Testis (tissue), 5 donors: ENCODE measurements at places on chromosomes 1 and 21. TPM values are rescaled to one million over a fixed set of nuclear protein-coding genes. Genes with fewer than 3 reads are reported as not detected.

CYP4A11 gene
- total RNA-seq = 0.16 TPM

VWA5B1 gene
- 13.1 TPM for total RNA-seq

IVNS1ABP gene
- 94.6 TPM for total RNA-seq

DNA sequence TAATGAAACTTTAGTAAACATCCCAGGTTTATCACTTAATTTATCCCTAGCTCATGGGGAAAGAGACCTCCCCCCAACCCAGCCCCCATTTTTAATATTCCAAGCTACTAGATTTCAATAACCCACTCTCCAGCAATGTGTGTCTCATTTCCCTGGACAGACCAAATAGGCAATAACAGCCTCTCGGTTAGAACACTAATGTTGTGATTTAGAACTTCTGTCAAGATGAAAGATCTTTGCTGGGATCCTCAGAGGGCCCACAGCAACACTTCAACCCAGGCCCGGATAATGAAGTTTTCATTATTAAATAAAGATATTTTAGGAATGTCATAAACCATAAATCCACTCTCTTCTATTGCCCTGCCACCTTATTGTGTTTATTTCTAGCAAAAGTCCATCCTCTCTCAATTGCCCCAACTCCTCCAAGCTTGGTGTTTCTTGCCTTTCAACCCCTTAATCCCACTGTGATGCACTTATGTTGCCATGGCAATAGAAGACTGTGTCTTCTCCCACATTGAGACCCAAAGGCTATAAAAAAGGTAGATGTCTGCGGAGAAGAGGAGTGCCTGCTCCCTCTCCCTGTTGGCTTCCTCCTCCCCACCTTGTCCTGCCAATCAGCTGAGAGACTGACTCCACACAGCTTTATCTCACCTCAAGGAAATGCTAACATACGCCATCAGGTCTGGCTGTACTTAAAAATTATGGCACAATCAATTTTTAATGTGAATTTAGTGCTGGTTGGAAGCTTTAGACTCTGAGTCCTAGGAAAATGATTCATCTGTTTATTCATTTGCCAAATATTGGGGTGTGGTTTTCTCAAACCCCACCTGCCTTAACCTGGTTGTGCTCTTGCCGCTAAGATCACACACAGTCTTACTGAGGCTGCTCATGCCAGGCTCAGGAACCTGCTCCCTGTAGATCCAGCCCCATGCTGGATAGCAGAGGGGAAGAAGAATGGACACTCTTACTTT is 258.3 kb upstream of the CAMK1G start:
- H3K4me3 ChIP-seq = no peak overlapping the region
- no peaks in the 10 kb centered on the region for H3K4me1 ChIP-seq
- no peaks in the 10 kb centered on the region for H3K27me3 ChIP-seq
- H3K27ac ChIP-seq = no peak overlapping the region
- no peak for DNase-seq
- no peaks in the 10 kb centered on the region for H3K36me3 ChIP-seq

DNA sequence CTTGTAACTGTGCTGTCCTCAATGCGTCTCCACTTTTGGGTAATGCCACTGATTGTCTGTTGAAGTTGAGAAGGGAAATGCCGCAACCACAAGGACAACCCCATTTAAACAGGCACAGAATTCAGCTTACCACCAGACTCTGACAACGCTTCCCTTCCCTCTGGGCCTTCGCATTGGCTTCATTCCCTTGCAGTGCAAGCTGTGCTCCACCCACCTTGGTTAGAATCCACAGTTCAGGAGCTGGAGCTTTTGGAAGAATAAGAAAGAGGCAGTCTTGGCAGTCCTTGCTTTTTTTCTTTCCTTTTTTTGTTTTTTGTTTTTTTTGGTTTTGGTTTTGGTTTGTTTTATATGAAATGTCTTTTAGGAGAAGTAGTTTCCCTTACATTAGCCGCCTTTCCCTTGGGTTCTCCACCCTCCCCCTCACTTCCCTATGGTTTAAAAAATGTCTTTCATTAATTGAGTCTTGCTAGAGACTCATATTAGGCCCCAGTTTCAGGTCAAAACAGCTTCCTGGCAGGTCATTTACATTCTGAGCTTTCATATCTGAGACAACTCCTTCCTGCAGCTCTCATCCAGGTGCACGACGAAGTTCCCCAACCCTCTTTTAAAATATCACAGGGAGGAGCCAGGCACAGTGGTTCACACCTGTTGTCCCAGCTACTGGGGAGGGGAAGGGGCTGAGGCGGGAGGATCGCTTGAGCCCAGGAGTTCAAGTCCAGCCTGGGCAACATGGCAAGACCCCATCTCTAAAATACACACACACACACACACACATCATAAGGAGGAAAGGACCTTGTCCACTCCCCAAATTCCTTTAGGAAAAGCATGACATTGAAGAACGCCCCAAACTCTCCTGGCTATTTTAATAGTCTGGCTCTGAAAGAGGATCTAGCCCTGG is 20.7 kb upstream of the LAX1 start:
- peak; percentile 69 for DNase-seq
- no peak overlapping the region for H3K27ac ChIP-seq
- no peaks in the 10 kb centered on the region for H3K4me1 ChIP-seq
- H3K36me3 ChIP-seq = no peaks in the 10 kb centered on the region
- no peak overlapping the region for H3K4me3 ChIP-seq
- no peaks in the 10 kb centered on the region for H3K27me3 ChIP-seq

GRCh38 chr1:220819467-220820026 is 32.8 kb downstream of the MTARC1 start:
- H3K36me3 ChIP-seq = no peaks in the 10 kb centered on the region
- H3K27ac ChIP-seq = no peak overlapping the region
- no peaks in the 10 kb centered on the region for H3K27me3 ChIP-seq
- DNase-seq = no peak
- no peaks in the 10 kb centered on the region for H3K4me1 ChIP-seq

DNA sequence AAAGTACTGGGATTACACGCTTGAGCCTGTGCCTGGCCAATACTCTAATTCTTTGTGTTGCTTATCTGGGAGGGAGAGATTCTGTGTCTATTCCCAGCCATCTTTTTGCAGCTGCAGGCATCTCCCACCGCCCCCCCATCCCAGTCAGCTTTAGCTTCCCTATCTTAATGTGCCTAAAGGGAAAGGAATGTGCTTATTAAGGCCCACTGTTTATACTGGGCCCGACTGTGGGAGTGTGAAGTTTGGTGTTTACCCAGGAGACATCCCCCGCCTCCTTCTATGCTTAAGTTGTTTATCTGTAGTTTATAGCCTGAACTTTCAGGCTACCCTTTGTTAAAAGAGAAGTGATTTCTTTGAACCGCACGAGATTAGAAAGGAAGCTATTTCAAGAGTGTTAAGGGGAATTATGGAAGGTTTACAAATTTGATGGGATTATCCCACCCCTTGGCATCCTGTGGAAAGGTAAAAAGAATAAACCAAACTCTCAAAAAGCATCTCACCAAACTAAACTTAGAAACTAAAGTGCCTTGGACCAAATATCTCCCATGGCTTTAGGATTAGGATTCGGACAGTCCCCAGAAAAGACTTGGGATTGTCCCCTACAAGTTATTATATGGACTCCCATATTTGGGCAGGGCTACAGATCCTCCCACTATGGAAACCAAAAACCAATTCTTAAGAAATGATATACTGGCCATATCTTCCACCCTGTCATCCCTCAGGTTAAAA is 25.5 kb upstream of the ZNF496 start:
- peak; percentile 52 for DNase-seq
- no peak overlapping the region for H3K4me3 ChIP-seq
- no peaks in the 10 kb centered on the region for H3K36me3 ChIP-seq
- H3K4me1 ChIP-seq = peaks cover 36% of the 10 kb centered on the region
- H3K27me3 ChIP-seq = no peaks in the 10 kb centered on the region
- H3K27ac ChIP-seq = peak overlapping the region; percentile 26

GRCh38 chr1:3598051-3598491 is 13.2 kb downstream of the MEGF6 start:
- DNase-seq = peak; percentile 51
- H3K27me3 ChIP-seq = no peaks in the 10 kb centered on the region
- H3K36me3 ChIP-seq = no peaks in the 10 kb centered on the region
- H3K27ac ChIP-seq = no peak overlapping the region
- peaks cover 14% of the 10 kb centered on the region for H3K4me1 ChIP-seq
- H3K4me3 ChIP-seq = no peak overlapping the region

GRCh38 chr1:221149111-221149510 is 269.9 kb downstream of the HLX start:
- H3K27ac ChIP-seq = no peak overlapping the region
- no peaks in the 10 kb centered on the region for H3K27me3 ChIP-seq
- no peaks in the 10 kb centered on the region for H3K36me3 ChIP-seq
- DNase-seq = no peak

DNA sequence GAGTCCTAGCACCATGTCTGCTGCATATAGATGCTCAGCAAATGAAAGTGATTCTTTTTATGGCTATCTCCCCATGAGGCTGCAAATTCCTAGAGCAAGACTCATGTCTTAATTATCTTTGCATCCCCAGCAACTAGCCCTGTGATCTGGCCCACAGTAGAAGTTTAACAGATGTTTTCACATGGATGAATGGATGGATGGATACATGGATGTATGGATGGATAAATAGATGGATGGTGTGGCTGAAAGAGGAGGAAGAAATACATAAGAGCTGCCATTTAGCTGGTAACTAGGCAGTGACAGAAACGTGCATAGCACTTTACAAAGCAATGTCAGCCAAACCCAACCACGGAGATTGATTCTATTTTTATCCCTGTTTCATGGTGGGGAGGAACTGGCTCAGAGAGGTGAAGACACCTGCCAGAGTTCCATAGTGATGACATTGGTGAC is 32.7 kb upstream of the ZBTB40 start:
- DNase-seq = no peak
- no peak overlapping the region for H3K4me3 ChIP-seq
- H3K27ac ChIP-seq = no peak overlapping the region

DNA sequence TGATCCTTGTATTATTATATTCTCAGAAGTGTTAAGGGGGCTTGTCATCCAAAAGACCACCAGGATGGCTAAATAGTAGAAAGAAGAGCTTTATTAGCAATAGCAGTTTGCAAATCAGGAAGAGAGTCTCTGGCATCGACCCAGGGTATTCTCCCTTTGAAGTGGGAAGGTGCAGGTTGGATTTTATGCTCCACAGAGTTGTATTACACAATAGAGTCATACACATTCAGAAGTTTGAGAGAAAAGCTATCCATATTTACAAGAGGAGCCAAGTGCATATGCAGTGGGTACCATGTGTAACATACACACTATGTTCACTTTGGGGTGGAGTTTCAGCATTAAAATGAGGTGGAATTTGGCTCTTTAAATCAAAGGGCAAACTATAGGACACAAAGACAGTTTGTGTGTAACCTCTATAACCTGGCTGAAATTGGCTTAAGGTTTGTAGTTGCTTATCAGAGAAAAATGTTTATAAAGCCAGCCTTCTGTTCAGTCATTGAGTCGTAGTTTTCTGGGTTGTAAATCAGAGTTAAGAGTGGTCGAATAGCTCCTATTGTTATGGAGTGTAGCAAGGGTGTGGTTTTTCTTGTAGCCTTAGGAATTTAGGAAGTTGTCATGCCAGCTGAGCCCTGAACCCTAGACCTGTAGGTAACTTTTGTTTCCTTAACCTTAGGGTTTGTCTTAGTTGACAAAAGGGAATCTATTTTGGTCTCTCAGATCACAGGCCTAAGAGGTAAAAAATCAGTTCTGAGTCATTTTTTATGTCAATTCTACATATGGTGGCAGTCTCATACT is 125.3 kb downstream of the DNM3 start:
- no peak for DNase-seq
- H3K27ac ChIP-seq = no peak overlapping the region
- H3K27me3 ChIP-seq = no peaks in the 10 kb centered on the region
- H3K4me1 ChIP-seq = no peaks in the 10 kb centered on the region

GRCh38 chr1:28341591-28341990 is 12.8 kb downstream of the MED18 start:
- H3K27ac ChIP-seq = no peak overlapping the region
- no peaks in the 10 kb centered on the region for H3K4me1 ChIP-seq
- DNase-seq = no peak
- H3K4me3 ChIP-seq = no peak overlapping the region
- no peaks in the 10 kb centered on the region for H3K27me3 ChIP-seq

DNA sequence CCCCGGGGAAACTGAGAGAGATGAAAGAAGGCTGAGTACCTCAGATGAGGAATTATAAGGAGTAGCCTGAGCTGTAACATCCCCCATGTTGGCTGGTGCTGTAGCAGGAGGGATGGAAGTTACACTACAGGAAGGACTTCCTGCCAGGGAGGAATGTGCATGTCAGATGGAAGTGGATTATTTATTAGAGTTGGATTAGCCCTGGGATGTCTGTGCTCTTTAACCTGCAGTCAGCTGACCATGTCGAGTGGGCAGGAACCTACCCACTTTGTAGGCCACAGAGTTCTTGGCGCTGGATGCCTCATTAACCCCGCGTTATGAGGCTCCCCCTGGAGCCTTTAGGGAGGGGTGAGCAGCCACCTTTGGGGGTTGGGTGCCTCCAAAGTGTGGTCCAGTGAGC is 757 bp upstream of the SEMA4A start:
- DNase-seq = no peak
- H3K36me3 ChIP-seq = no peaks in the 10 kb centered on the region
- no peaks in the 10 kb centered on the region for H3K4me1 ChIP-seq
- H3K4me3 ChIP-seq = no peak overlapping the region

DNA sequence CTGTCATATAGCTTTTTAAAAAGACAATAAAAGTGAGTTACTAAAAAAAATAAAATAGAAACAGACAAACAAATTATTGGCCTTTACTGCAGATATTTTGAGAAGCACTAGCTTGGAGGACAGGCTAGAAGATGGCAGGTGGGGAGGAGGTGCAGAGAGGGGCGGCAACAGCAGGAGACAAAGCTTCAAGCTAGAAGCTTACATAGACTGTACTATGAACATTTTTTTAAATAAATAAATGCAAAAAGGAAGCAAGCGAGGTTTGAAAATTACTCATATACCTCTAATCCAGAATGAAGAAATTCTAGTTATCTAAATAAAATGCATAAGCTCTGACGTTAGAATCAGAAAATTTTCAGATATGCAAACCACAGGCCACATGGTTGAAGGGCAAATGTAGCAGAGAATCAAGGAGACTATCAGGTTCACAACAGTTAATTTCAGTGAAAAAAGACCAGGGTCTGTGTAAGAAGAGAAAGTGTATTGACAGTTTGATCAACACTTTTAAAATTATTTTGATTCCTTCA is 54.9 kb downstream of the NRIP1 start:
- no peak overlapping the region for H3K27ac ChIP-seq
- no peaks in the 10 kb centered on the region for H3K27me3 ChIP-seq
- no peak for DNase-seq
- H3K4me3 ChIP-seq = no peak overlapping the region
- H3K36me3 ChIP-seq = no peaks in the 10 kb centered on the region
